Left lung (tissue), 14 donors: ENCODE measurements at places on chromosomes 12 and 14. TPM values are rescaled to one million over a fixed set of nuclear protein-coding genes. Genes with fewer than 3 reads are reported as not detected.

Gene CLEC2D
- total RNA-seq, result 8.9 TPM

Gene PUS1
- total RNA-seq, result 30.1 TPM

Gene HCAR1
- total RNA-seq, result 0.47 TPM

Gene CRIP1
- total RNA-seq, result 281 TPM

Gene TSPAN19
- not detected for total RNA-seq

Gene ZNF385A
- 19.0 TPM for total RNA-seq

DNA sequence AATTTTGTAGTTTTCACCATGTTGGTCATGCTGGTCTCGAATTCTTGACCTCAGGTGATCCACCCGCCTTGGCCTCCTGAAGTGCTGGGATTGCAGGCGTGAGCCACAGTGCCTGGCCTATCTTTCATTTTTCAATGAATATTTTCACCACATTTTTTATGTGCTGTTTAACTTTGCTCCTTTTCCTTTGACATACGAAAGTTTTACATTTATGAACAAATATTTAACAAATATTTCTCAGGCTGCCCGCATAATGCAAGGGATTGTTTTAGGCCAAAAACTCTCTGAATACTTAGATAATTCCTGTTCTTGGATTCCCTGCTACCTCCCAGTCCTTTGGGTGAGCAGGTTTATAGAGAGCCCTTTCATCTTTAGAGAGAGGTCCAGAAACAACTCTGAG is 8.7 kb upstream of the CHST11 start:
- DNase-seq, result no peak

- DNase-seq, result no peak
These were observed 4.5 kb upstream of the TNFRSF1A start for GRCh38 chr12:6346235-6346832.

- DNase-seq, result no peak
These were observed 161.8 kb downstream of the PAH start for GRCh38 chr12:102755266-102755665.

DNA sequence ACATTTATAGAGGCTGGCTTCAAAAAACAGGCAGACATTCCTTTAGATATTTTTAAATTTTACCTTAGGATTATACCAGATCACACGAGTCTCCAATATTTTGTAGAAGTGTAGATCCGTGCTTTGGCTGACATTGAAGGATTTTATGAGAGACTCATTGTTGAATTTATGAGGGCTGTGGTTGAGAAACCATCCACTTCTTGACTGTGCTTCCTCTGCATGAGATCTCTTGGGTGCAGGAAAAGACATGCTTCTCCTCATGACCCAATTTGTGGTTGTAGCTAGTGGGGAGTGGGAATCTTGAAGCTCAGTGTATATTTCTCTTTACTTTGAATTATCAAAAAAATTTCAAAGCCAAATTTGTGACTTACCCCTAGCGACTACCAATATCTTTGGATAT is 36.7 kb upstream of the NKX2-8 start:
- DNase-seq, result no peak

GRCh38 chr14:52076334-52076733 is 7.5 kb upstream of the NID2 start:
- DNase-seq, result no peak

DNA sequence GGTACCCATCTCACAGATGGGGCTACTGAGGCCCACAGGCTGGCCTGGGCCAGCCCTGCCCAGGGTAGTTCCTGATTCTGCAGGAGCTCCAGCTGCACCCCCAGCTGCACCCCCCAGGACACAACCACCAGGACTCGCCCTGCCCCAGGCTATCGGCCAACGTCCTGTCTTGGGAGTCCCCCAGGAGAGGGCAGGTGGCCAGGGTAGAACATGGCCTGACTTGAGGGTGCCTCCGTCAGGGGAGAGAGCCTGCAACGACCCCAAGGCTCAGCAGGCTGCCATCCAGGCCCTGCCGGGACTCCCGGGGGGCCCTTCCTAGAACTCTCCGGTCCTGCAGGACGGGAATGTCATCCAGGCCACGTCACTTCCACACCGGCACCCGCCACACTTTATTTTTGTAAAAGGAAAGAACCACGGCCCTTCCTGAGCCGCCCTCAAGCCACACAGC is 15.8 kb downstream of the JAG2 start:
- no peak for DNase-seq

DNA sequence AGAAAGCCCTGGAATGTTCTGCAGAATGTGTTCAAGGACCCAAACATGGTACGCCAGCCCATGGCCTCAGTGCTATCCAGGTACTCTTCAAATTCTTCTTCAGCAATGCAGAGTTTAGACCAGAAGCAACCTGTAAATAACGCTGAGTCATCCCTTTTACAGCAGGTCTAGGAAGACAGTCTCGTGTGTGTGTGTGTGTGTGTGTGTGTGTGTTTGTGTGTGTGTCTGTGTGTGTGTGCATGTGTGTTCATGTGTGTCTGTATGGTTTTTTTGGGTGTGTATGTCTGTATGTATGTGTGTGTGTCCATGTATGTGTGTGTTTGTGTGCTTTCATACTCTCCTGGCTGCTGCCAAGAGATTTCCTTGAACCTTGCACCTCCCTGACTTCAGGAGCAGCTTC is 60.1 kb upstream of the RFX4 start:
- DNase-seq, result no peak

DNA sequence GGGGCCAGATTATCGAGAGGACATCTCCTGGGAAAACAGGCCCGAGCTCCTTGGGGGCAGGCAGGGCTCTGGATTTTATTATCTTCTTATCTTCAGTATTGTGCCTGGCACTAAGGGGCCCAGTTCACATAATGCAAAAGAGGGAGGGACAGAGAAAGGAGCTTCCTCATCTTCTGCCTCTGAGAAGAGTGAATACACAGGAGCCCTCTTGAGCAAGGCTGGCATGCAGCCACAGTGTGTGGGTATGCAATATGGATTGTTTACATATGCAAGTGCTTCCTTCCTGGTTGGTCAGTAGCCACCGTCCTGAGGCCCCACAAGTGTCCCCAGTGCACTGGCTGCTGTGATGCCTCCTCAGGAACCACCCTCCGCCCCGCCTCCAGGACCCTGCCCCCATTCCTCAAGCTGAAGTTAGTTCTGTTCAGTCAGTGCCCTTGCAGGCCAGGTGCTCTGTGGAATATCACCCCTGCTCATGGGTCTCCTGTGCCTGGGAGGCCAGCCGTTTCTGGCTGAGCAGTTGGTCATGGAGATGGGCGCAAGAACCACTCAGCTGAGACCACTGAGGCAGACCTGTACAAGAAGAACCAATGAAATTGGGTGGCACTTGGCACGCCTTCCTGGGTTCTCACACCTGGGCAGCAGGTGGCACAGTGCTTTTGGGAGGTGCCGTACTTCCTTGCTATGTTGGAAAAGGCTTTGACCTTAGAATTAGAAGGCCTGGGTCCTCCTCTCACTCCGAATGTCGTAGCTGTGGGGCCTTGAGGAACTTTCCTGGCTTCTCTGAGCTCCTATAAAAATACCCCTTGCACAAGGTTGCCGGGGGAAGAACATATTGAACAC is 35.1 kb upstream of the ACTN1 start:
- peak; percentile 92 for DNase-seq

DNA sequence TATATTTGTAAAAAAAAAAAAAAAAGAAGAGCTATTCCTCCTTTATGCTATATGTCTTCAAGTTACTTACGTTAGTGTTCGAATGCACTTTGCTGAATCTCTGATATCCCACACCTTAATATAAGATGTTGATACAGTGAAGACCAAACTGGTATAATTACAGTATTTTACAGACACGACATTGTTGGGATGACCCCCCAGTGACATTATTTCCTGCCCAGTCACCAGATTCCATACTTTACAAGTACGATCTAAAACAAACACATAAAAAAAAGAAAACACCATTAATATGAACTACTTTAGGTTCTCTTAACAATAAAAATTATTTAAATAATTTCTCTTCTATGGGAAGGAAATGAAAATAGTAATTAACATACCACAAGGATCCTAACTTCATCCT is 133.4 kb downstream of the KIF21A start:
- DNase-seq, result no peak

DNA sequence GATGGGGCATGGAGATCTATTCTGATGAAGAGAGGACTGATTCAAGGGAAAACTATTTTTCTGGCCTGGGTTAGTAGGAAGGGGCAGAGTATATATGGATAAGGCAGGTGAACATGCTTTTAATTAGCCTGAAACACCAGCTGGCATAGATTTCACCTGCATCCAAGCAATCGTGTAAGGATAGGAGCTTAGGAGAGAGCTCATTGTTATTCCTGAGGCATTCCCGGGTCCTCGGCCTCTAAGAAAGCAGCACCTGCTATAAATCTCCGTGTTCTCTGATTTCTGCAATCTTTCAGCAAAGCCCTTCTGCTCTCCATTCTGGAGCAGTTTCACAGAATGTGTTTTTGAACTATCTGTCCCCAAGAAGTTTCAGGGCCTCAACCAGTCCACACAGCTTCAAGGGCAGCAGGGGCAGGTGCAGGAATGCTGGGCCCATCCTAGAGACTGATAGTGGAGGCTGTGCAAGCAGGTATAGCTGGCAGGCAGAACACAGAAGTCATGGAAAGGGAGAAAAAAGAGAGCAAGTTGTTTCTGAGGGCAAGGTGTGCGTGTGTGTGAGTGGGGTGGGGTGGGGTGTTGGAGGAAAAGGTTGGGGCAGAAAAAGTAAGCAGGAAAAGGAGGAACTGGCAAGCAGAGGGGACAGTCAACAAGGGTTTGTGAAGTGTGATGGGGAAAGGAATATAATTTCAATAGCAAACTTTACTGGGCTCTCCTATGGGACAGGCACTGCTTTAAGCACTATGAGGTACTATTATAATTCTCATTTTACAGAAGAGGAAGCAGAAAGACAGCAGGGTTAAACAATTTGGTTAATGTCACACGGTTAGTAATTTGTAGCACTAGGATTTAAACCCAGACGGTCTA is 203.7 kb upstream of the SSTR1 start:
- no peak for DNase-seq

- DNase-seq, result no peak
These were observed 276.4 kb downstream of the DPF3 start for GRCh38 chr14:72617391-72618031.

DNA sequence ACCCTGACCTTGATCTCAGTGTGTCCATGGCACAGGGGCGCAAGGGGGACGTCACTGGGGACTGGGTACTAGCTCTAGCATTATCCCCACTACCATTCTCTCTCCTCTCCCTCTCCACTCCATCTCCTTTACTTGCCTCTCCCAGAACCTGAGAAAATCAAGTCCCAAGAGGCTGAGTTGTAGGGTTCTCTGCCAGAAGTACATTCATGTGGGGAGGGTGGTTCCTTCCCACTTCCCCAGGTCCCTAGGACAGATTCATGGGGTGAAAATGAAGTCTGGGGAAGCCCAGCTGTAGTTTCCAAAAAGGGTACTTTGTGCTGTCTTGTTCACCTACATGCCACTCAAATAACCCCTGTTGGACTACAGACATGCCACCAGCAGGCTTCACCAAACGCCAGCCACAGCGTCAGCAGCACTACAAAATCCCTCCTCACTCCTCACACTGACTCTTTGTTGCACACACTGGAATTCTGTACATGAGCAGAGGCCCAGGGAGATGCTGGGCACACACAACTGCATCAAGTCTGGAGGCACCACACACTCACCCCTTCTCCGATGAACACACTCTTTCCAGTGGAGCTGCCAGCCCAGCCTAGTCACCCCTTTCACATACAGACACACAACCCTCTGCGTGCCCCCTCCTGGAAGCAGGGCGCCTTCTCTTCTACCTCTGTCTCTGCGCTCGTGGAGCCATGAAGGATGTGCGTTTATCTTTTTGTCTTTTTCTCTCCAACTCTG is 6.9 kb downstream of the RARG start:
- DNase-seq, result no peak

GRCh38 chr12:74334780-74335179 is 202.9 kb upstream of the ATXN7L3B start:
- no peak for DNase-seq

GRCh38 chr12:102593134-102593533 is 112.8 kb upstream of the IGF1 start:
- DNase-seq, result no peak

- DNase-seq, result no peak
These were observed 89.9 kb upstream of the IGF1 start for GRCh38 chr12:102570256-102570655.

DNA sequence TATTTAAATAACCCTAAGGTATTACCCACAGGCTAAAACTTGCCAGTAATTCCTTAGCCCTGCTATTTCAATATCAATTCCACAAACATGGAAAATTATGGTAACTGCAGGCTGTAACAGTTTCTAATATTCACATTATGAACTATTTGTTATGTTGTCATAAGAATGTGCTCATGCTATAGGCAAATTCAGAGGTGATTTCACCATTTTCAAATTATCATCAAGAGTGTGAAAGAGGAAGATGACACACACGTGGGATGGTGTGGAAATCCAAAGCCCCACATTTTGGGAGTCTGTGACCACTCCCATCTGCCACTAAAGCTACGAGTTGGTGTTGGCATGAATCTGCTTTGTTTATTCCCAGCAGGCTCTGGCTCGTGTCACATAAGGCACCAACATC is 5.9 kb upstream of the MYO1A start:
- no peak for DNase-seq

GRCh38 chr12:4037747-4038312 is 164.6 kb upstream of the PARP11 start:
- peak; percentile 43 for DNase-seq

DNA sequence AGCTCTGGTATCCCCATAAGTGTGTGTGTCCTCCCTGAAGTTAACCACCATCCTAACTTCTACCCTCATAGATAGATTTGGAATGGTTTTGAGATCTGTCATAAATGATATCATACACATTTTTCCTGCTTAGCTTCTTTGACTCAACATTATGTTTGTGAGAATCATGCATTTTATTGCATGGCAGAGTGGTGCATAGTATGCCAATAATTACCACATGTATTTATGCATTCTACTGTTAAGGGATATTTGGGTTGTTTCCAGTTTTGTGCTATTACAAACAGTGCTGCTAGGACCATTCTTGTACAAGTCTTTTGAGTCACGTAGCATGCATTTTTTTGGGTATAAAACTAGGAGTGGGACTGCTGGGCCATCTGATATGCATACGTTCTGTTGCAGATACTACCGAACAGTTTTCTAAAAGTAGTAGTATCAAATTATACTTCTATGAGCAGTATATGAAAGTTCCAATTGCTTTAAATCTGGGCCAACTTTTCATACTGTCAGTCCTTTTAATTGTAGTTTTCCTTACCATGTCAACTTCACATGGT is 13.4 kb downstream of the GRIP1 start:
- DNase-seq, result no peak

DNA sequence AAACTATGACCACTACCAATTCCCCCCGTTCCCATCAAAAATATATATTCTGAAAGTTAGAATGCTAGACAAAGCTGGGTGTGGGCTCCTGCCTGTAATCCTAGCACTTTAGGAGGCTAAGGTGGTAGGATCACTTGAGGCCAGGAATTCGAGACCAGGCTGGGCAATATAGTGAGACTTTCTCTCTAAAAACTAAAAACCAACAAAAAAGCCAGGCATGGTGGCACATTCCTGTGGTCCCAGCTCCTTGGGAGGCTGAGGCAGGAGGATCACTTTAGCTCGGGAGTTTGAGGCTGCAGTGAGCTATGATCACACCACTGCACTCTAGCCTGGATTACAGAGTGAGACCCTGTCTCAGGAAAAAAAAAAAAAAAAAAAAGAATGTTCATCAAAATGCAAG is 48.8 kb upstream of the COL2A1 start:
- DNase-seq, result no peak
